ENCODE measurements at places on chromosomes 16 and 17.

DNA sequence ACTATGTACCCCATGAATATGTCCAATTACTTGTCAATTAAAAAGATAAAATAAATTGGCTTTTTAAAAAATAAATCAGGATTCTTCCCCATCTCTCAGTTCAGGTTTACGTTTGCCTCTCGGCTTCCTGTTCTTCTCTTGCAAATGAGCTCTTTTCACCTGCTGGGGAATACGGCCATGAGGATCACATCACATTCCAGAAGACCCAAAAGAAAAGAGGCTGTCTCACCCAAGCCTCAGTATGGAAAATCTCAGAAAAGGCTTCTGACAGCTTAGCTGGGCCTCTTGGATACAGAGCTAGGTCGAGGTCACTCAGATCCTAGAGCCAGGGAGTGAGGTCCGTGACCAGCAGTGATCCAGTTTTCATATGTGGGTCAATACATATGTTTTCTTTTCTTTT is 171.2 kb upstream of the SDK2 start:
- DNase-seq: no peak

DNA sequence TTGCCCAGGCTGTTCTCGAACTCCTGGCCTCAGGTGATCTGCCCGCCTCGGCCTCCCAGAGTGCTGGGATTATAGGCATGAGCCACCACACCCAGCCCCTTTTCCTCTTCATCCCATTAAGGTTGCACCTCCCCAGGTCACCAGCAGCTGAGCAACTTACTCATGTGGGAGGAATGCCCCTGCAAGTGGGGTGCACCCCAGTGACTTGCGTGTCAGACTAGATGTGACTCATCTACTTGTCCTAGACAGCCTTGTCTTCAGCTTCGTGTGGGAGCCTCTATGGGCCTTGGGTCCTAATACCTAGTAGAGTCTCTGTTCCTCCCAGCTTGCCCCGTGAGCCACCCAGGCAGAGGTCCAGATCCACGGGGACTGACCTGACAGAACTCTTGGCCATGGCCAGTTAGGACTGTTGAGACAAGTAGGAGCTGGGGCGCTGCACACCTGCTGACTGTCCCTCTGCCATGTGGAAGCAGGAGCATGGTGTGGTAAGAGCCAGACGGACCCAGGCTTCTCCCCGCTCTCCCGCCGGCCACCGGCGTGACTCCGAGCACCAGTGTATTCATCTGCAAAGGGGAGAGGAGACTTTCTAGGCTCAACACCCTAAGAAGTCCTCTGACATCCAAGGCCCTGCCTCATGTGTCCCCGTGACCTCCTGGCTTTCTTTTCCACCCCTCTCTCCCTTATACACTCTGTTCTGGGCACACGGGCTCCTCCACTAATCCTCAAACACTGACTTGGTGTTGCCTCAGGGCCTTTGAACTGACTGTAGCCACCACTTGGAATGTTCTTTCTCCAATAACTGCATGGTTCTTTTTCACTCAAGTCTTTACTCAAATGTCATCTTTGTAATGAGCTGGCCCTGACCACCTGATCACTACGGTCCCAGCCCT is 11.6 kb upstream of the CBX4 start:
- no peak for DNase-seq

DNA sequence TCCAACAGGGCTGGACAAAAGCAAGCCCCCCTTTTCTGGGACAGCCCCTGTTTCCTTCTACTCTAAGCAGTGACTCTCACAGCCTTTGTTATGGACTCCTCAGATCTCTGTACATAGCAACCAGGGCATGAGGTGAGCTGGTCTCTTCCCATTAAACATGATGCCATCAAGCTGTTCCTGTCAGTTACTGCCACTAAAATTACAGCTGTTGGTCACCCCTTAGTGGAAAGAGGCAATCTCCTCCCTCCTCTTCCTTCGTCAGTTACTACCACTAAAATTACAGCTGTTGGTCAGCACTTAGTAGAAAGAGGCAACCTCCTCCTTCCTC is 95.2 kb upstream of the SMIM36 start:
- DNase-seq: no peak

GRCh38 chr17:49915670-49916069 is 53.3 kb upstream of the DLX4 start:
- DNase-seq: no peak

DNA sequence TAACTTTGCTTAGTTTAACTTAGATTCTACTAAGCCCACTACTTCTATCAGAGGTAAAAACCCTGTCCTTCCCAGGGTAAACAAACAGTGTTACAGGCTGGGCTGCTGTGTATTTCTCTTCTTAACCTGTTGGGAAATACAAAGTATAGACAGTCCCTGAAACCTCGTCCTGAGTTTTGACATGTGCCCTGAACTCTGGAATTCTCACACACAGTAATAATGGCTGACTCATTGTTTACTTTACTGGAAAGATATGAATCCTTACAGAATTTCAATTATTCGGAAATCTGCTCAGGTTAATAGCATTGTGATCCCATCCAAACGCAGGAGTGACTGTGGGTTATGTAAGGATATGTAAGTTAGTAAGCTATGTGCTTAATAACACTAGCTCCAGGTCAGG is 199.1 kb downstream of the TMEM114 start:
- DNase-seq: no peak

DNA sequence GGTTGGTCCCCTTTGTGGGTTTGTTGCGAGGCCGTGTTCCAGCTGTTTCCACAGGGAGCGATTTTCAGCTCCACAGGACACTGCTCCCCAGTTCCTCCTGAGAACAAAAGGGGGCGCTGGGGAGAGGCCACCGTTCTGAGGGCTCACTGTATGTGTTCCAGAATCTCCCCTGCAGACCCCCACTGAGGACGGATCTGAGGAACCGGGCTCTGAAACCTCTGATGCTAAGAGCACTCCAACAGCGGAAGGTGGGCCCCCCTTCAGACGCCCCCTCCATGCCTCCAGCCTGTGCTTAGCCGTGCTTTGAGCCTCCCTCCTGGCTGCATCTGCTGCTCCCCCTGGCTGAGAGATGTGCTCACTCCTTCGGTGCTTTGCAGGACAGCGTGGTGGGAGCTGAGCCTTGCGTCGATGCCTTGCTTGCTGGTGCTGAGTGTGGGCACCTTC is 27.3 kb upstream of the STH start:
- no peak for DNase-seq

DNA sequence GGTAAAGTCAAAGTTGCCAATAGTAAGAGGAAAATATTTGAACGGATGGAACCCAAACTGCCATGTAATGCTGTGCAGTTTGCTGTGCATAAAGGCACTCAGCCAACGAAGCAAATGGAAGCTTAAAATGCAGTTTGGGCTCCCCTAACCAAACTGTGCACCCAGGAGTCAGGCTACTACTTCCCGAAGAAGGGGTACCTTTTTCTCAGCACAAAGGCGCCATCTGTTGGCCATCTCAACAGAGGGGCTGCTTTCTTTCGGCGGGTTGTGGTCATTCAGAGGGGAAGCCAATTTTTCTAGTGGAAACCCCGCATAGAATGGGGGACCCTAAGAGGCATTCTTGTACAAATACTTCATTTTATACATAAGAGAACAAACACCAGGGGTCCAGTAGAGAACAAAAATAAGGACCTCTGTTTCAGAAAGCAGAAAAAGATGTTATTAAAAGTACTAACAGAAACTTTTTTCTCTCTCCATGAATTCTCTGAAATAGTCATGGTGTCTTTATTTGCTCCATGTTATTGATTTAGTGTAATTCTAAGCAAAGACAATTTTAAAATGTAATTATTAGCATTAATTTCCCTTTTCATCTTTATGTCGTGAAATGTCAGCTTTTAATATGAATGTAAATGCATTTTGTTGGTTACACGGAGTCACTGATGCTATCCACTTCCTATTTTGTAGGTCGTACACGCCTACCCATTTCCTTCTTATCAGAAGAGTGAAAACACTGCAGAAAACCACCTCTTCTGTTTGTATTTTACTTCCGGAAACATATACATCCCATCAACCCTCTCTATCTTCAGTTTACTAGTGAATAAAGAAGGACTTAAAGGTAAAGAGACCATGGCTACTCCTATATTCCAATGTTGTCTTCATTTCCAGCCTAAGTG is 453.3 kb downstream of the KCNJ2 start:
- DNase-seq: no peak

GRCh38 chr17:64073771-64074703 is 53.6 kb upstream of the ICAM2 start:
- no peak for DNase-seq

DNA sequence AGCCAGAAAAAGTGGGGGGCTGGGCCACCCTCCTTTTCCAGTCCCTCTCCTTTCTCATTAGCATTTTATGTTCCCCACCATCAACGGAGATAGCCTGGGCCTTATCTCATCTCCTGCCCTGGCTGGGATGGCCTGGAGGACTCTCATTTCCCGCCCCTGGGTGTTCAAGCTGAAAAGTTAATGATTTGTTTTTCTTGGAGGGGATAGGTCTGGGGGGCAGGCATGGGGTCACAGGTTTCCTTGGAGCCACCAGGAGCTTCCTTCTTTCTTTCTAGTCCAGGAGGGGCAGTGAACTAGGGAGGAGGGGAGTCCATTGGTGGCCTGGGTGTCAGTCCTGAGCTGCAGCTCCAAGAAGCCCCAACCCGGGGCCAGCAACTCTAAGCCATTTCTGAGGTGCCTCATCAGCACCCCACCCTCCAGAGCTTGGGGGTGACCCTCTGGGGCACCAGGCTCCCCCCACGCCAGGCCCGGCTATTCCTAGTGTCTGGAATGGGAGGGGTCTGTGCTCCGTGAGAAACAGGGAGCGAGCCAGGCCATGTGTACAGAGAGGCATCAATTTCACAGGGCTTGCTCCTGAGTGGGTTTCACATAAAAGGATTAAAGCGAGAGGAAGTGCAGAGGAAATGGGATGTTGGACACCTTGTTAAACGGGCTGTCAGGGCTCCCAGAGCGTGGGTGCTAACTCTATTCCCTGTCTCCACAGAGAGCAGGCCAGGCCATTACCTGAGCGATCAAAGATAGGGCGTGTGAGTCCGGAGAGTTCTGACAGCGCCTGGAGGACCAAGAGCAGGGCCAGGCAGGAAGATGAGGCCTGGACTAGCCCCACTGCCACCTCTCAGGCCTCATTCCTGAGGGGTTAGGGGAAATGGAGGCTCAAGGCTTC is 90.6 kb upstream of the LHX1 start:
- DNase-seq: no peak

Measured in HS-5 (cell line).